ENCODE measurements at places on chromosomes 2 and 18. TPM values are rescaled to one million over a fixed set of nuclear protein-coding genes. Genes with fewer than 3 reads are reported as not detected.

The TAF4B gene
- 12.7 TPM for total RNA-seq

The ALPG gene
- total RNA-seq = not detected

The FAM161A gene
- 11.0 TPM for total RNA-seq

DNA sequence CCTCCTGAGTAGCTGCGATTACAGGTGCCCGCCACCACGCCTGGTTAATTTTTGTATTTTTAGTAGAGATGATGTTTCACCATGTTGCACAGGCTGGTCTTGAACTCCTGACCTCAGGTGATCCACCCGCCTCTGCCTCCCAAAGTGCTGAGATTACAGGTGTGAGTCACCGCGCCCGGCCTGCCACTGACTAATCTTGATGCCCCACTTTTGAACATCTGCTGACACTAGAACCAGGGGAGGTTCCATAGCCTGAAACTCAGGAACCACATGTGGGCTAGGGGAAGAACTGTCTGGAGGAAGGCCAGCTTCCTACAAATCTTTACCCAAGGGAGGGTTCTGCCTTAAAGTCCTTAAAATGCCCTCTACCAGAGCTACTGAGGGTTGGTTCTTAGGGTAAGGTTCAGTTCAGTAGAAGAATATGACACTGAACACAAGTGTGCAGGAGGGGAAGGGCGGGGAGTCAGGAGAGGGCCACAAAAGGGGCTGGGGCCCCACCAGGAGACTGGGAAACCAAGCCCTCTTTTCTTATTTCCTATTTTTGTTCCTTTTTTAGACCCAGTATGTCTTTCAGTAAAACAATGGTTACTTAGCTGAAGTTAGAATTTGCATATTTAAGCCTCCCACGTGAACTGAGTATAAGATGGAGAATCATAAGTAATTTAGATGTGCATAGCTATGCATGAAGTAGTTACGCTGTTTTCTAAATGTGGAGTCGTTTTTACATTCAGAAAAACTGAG lies 6.3 kb upstream of the RAB31 start:
- DNase-seq = no peak

The ANKRD53 gene
- 0.60 TPM for total RNA-seq

- no peak for DNase-seq
Measured at GRCh38 chr2:179460181-179460929, 195.7 kb upstream of the SESTD1 start.

GRCh38 chr2:123463886-123464285 lies 561.2 kb upstream of the CNTNAP5 start:
- DNase-seq = no peak

DNA sequence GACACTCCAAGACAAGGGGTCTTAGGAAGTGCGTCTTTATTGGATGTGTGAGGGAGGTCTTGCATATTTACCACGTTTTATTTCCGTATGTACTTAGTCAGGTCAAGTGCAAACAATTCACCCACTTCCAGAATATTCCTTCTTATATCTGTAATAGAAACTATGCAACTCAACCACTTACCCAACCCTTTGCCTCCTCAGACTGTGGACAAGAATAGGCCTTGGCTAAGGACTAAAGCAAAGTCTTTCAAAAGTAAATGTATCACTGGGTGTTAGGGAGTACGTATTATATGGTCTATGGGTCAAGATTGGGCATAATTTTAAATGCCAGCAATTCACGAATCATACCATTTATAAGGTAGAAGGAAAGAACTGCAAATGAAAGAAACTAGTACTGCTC lies 484.8 kb downstream of the MBD2 start:
- DNase-seq = no peak

- DNase-seq = no peak
Measured at GRCh38 chr18:61893309-61893970, 633 bp upstream of the RNF152 start.

- no peak for DNase-seq
Measured at GRCh38 chr2:163640542-163641193, 95.1 kb downstream of the FIGN start.

GRCh38 chr2:102795641-102796040 lies 33.8 kb downstream of the TMEM182 start:
- DNase-seq = no peak

DNA sequence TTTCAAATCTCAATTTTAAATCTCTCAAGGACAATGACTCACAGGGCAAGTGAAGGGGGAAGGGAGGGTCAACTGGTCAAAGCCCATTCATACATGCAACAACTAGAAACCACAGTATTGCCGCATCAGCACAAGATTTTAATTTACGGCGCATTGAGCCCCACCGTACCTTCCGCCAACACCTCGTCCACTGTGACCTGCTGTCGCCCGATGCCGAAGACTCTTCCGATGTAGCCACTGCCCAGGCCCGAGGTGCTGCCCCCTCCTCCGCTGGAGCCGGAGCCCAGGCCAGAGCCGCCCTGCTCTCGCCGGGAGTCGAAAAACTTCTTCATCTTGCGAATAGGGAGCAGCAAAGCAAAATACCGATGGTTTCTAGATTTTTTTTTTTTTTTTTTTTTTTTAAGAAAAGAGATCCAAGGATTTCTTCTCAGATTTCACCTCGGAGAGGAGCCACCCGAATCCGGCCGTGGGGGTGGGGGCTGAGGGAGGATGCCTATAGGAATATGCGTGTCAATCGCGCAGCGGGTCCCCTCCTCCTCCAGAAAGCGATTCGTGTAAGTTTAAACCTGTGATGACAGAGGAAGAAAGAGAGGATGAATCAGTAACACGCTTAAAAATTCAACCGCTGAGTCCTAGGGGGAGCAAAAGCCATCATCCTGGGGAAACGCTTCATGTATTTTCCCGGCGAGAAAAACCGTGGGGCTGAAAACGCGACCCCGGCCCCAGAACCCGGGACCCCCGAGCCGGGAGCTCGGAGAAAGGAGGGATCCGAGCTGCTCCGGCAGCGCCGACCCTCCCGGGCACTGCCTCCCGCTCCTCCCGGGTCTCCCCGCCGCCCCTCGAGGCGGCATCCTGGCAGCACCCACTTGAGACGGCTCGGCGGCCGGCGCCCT lies 584 bp downstream of the AAK1 start:
- peak; percentile 40 for DNase-seq

The IL36A gene
- not detected for total RNA-seq

GRCh38 chr2:86584151-86584913 lies 21.1 kb upstream of the CHMP3 start:
- no peak for DNase-seq

The KLHL29 gene
- 4.7 TPM for total RNA-seq

The HOXD11 gene
- total RNA-seq = not detected

DNA sequence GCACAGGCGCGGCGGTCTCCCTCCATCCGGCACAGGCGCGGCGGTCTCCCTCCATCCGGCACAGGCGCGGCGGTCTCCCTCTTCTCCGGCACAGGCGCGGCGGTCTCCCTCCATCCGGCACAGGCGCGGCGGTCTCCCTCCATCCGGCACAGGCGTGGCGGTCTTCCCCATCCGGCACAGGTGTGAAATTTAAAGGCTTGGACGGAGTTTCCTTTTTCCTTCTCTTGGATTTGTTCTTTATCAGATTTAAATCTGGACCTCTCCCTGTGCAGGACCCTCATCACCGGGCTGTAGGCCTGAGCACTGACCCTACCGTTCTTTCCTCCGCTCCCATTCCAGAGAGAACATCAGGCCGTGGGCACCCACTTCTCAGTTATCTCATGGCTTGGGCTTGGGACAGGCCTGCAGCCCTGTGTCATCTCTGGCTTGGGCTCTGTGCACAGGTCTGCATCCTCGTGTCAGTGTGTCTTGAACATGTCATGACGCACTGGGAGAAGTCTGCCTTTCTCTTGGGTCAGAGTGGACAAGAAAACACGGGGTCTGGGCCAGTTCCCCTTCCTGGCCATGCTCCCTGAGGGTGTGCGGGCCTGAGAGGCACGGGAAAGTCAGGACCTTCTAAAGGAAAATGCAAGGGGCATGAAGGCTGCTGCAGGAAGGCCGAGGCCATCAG lies 53.9 kb upstream of the PXDN start:
- no peak for DNase-seq

DNA sequence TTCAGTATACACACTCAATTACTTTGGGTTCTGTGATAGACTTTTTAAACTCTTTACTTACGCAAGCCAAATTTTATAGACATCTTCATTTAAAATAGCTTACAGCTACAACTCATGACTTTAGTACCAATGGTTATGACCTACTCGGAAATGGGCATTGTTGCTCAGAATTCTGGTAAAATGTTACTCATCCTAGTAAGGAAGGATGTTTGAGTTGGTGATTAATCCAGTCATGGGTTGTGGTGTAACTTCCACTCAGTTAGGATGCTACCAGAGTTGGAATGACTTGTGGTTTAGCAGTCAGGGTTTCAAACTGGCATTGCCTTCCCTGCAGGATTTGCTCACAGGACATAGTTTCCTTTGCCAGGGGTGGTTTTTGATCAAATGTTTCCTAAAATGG lies 7.4 kb upstream of the NPC1 start:
- no peak for DNase-seq

DNA sequence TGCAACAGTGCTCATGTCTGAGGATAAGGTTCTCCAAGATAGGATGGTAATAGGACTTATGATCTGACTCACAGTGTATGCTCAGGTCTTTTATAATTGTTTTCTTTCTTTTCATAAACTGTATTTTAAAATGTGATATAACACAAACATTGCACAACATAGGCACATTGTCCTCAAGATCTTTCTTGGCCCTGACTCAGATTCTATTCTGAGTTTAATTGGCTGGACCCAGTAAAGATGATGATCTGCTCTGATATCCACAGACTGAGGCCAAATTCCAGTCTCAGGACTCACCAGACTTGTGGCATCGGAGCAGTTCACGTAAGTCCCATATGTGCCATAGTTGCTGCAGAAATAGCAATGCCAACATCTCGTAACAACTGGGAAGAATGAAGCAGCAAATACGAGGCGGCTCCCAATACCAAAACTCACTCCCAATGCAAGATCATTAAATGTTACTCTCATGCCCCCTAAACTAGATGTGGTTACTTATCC lies 448.9 kb upstream of the SLC14A2 start:
- DNase-seq = no peak

The DSEL gene
- total RNA-seq = 0.39 TPM

DNA sequence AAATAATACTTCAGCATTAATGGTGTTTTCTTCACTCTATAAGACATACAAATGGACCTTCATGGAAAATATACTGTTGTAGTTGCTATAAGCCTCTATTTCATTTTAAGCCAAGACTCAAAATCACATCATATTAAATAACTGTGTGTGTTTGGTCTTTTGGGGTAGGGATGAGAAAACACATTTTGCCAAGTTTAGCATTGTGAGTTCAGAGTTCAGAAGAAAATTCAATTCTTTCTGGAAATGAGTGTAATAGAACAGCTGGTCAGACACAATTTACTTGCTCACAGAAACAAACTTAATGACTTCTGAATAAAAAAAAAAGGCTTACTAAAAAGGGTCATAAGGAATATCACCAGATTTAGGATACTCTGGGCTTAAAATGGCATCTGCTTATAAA lies 149.5 kb downstream of the LRRTM4 start:
- DNase-seq = no peak

- DNase-seq = no peak
Measured at GRCh38 chr2:26492749-26493515, 15.0 kb upstream of the OTOF start.

The HOXD3 gene
- total RNA-seq = not detected

- DNase-seq = no peak
Measured at GRCh38 chr2:129015397-129016285, 697.0 kb upstream of the HS6ST1 start.

DNA sequence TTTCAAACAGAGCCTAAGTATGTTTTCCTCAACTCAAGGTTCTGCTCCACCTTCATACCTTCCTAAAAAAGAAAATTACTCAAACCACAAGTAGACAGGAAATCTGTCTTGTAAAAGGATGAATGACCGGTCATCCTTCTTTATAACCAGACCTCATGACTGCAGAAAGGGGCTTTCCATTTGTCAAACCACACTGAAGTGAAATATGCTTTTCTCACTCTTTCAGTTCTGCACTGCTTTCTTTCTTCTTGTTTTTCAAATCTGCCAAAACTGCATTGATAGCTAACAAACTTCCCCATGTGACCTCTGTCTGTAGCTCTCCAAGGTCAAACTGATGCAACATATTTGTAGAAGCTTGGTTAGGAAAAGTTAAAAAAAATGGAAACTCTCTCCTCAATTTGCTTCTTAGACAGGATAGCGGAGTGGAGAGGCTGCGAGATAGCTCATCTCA lies 308.9 kb upstream of the CCDC68 start:
- no peak for DNase-seq

GRCh38 chr18:9095297-9096006 lies 7.0 kb upstream of the NDUFV2 start:
- no peak for DNase-seq

The HOXD9 gene
- total RNA-seq = not detected

All from activated naive CD4-positive, alpha-beta T cell treated with anti-CD3 and anti-CD28 coated beads, Interleukin-2, amount 50 U/mL, for 72 hours (primary cell).